ENCODE measurements at places on chromosomes 11 and 22.

DNA sequence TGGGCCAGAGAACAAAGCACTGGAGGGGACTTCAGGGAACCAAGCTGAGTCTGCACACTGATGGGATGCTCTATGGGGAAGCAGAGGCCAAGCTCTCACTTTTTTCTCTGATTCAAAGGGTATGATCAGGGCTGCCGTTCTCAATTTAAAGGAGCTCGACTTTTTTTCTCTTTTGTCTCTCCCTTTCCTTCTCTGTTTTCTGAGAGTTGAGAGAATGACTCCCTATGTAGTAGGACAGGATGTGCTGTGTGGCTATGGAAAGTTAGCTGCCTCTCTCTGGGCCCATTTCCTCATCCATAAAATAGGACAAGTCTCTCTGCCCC, 7.9 kb downstream of the ADORA2A start:
- no peak for DNase-seq

DNA sequence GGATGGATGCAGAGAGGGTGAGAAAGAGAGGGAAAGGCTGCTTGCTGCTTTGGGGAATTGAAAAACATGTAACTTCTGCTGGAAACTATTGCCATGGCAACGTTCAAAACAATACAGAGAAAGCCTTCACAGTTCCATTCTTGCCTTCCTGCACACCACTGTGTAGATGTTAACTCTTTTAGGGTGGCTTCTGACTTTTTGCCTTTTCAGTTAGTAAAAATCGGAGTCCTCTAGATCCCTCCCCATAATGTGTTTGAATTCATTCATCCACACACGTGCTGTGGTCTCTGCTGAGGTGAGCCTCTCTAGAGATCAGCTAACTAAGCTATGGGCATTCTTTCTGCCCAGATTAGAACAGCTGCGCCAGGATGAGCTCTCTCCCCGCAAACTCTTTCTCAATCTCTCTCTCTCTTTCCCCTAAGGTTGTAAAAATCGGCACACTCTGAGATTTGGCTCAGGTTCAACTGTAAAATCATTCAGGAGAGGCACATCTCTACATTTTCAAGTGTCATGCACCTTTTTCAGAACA, 1178.3 kb downstream of the LRRC4C start:
- DNase-seq: peak; percentile 15

DNA sequence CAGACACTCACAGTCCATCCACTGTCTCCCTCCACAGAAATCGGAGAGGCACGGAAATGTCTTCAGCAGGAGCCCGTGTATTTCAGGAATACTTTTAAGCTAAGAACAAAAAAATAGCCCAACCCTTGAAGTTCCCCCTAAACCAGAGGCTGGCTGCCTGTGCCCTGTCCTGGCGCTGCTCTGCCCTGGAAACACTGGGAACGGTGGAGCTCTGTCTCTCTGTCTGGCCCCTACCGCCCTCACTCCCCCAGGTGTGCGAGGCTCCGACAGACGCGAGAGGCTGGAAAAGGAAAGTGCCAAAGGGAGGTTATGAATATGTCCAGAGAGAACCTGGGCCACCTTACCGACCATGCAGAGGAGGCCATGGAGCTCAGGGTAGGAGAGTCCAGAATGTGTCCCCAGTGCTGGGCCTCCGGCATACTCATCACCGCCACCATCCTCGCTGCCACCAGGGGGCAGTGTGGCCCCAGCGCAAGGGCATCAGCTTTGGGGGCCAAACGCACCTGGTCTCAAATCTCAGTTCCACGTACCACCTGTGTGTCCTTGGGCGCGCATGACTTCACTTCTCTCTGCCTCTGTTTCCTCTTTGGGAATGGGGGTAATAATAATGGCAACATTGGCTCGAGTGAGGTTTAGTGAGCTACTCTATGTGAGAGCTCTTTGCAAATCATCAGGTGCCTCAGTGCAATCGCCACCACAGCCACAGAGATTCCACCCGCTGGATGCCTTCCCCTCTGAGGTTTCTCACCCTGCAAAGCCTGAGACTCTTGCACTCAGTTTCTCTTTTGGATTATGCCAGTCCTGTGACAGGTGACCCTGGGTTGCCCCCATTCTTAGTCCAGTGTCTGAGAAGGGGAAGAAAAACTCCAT, 10.4 kb upstream of the SLCO2B1 start:
- DNase-seq: peak; percentile 80

- no peak for DNase-seq
These were observed 47.0 kb downstream of the GAB2 start for GRCh38 chr11:78370406-78371172.

DNA sequence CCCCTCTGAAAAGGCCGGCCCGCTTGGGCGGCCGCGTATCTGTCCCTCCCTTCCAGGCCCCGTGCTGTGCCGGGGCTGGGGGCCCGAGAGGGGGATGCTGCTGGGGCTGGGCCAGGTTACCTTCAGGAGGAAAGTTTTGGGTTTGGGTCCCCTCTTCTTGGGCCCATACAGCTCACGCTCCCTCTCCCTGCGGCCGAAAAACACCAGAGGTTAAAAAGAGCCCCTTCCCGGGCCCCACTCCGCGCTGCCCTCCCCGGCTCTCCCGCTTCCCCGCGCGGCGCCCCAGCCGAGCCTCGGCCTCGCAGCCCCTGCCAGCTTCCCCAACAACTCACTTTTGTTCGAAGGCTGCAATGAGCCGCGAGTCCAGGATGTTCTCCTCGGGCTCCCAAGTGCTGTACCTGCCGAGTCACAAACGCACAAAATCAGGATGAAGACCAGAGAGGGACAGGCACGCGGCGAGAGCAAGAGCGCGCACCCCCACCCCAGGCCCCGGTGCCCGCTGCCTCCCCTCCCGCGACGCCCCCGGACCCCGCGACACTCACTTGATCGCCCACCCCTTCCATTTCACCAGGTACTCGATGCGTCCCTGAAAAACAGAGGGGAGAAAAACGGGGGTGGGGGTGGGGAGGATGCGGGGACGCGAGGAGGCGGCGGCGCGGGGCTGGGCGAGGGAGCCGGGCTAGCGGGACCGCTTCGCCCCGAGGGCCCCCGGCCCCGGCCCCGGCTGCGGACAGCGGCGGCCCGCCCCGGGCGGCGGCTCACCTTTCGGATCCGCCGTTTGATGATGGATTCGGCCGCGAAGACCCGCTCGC, 450 bp downstream of the CBX6 start:
- DNase-seq: peak; percentile 47

- DNase-seq: peak; percentile 79
These were observed 17.0 kb downstream of the P2RY6 start for GRCh38 chr11:73288873-73289707.

- DNase-seq: peak; percentile 91
These were observed 53.8 kb upstream of the PRR5 start for GRCh38 chr22:44648085-44648820.

GRCh38 chr11:123408619-123409455, 21.2 kb upstream of the GRAMD1B start:
- no peak for DNase-seq

DNA sequence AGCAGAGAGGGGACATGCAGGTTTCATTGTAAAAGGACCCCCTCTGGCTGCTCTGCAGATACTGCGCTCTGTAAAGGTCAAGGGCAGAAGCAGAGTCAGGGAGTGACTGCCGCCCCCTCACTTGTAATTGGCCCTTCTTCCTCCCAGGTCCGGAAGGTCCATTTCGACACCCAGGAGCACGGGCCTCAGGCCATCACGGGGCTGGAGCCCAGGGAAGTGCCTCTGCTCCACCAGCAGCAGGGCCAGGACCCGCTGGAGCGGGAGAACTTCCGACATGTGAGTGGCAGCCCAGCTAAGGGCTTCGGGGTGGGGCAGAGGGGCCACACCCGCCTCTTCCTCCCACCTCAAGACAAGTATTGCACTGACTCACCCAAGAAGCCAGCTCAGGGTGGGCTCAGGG, 24.0 kb upstream of the LRRC10B start:
- DNase-seq: no peak

DNA sequence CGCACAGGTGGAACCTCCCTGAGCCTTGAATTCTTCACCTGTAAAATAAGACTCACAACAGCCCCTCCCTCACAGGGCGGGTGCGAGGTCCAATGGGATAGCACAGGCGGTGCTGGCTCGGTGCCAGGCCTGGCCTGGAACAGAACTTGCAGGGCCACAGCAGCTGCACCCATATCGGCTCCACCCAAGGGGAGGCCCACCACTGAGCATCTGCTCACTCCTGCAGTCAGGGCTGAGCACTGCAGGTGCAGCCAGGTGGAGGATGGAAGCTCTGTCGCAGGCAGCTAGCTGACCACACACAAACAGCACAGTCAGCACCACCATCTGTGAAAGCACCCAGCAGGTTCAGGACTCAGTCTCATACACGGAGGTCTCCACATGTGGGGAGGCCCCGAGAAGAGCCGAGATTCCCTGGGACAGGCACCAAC, 19.6 kb downstream of the VPS37C start:
- DNase-seq: peak; percentile 100

GRCh38 chr11:57426439-57426928, 437 bp downstream of the SLC43A3 start:
- DNase-seq: peak; percentile 78

- DNase-seq: no peak
These were observed 25.0 kb downstream of the SERGEF start for GRCh38 chr11:17987826-17988225.

DNA sequence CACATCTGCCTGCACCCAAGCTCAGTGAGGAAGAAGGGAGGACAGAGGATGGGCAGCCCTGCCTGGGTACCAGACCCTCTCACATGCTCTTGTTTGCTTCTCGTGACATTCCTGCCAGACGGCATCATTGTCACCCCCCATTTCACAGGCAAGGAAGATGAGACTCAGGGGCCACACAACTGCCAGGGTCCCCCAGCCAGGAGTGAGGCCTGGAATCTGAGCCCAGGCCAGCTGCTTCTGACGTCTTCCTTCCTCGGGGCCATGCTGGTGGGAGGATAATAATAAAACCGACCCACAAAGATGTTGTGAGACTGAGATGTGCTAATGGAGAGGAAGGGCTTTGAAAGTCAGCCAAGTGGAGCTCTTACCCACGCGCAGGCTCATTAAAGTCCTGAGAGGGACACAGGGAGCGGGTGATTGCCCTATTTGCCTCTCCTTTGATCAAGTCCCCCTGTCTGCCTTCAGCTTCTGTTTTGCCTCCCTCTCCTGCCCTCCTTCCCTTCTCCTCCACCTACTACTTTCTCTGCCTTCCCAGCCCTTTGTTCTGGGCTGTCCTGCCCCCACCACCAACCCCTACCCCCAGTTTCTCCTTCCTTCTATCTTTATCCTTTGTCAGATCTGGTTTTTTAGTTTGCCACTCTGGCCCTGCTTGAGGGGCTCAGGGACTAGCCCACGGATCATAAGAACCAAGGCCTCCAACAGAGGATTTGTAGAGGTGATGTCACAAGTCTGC, 62.7 kb downstream of the MCM5 start:
- no peak for DNase-seq

DNA sequence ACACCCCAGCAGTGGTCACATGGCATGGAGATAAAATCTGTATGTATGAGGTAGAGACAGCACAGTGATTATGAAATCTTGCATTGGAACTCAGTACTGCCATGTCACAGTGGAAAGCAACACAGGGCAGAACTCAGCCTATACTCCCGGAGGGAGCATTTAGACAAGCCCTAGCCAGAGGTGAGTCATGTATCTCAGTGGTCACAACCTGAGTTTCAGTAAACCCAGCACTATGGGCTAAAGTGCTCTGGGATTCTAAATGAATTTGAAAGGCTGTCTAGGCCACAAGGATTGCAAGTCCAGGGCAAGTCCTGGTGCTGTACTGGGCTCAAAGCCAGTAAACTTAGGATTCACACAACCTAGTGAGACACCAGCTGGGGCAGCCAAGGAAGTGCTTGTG, 1717.1 kb upstream of the RAG2 start:
- peak; percentile 55 for DNase-seq

DNA sequence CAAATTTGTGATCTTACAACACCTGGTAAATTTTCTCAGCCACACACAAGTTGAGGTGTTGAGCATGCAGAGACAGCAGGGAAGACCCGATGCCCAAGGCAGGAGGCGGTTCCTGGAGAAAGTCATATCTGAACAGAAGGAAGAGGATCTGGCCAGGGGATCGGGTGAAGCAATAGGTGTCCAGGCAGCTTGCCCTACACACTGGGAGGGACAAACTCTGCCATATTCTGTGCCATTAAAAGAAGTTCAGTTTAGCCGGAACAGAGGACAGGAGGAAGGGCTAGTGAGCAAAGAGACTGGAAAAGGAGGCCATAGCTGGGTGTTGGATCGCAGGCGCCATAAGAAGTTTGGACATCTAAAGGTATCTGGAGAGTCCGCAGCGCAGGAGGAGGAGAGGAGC, 76.5 kb downstream of the TMPRSS5 start:
- DNase-seq: no peak

- DNase-seq: no peak
These were observed 100.1 kb downstream of the MIAT start for GRCh38 chr22:26757496-26757895.

DNA sequence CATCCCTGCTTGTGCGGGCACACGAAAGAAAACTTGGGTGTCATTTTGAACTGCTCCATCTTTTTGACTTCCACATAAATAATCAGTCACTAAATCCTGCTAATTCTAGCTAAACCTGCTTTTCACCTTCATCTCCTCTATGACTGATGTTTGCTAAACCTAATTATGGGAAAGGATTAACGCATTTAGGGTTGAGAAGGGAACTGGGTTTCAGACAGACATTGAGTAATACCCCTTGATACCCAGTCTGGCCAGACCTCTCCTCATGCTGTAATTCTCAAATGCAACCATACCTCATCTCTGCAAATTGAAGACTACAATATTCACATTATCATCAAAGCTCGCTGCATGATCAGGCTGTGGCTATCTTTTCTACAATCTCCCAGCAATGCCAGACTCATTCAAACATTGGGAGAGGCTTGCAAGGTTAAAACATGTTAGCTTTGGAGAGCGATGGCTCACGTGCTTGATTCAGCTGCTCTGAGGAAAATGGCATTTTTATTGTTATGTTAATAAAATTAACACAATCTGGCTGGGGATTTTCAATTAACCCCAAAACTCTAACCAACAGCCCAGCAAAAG, 2.4 kb downstream of the HPS4 start:
- no peak for DNase-seq

GRCh38 chr11:121249039-121249663, 43.4 kb upstream of the SC5D start:
- peak; percentile 33 for DNase-seq

DNA sequence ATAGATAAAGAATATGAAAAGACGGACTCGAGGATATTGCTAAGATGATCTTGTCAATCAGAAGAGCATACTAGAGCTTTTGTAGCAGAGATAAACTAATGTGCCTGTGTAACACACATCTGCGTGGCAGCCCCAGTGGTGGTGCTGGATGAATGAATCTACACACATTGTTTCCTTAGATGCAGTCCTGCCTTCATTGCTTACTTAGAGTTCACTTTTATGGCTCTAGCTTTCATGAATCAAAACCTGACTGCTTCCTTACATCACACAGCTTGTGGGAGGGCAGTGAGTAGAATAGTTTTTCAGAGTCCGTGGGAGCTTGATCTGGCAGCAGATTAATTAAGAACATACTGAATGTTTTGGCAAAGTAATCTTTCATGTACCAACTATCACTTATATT, 83.7 kb downstream of the EXT2 start:
- no peak for DNase-seq

- no peak for DNase-seq
These were observed 76.9 kb upstream of the CADM1 start for GRCh38 chr11:115580927-115581680.

- no peak for DNase-seq
These were observed 12.5 kb upstream of the OR52I2 start for GRCh38 chr11:4569075-4569474.

GRCh38 chr11:20000351-20001134, 159.7 kb downstream of the DBX1 start:
- DNase-seq: no peak

All from RPMI8226 (cell line).